Fibroblast of skin of left biceps (primary cell): ENCODE measurements at places on chromosomes 4 and X.

DNA sequence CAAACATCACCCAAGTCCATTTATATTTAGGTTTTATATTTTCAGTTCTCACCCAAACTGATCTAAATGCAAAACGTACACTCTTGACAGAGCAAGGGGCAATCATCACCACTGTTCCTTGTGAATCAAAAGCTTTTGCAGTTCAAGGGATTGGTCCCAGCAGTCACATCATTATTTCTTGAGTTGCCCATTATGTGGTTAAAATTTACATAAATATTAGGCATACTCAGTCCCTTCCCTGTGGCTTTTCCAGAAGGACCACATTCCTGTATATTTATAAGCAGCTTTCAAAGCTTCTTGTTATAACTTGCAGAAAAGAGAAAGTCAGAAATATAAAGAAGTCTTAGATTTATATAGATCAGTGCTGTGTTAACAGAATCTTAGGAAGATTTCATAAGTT is 224.4 kb downstream of the CLCN4 start:
- no peak for DNase-seq

DNA sequence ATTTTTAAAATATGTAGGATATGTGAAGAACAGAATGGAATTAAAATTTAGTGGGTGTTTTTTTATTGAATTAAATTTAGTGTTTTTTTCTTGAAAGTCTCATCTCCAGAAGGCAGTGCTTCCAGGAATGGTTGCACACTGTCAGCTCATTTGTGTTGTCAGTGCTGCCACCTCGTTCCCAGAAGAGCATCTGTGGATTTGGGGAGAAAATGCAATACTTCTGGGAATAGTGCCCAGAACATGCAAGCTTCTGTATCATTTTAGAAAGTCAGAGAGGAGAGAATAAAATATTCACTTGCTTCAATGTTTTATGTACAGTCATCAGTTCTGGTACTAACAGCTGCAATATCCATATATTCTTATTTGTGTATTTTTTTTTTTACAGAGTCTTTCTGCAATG is 608.8 kb downstream of the PCDH7 start:
- DNase-seq: no peak

GRCh38 chrX:526295-527224 is 104.0 kb upstream of the SHOX start:
- no peak for DNase-seq

DNA sequence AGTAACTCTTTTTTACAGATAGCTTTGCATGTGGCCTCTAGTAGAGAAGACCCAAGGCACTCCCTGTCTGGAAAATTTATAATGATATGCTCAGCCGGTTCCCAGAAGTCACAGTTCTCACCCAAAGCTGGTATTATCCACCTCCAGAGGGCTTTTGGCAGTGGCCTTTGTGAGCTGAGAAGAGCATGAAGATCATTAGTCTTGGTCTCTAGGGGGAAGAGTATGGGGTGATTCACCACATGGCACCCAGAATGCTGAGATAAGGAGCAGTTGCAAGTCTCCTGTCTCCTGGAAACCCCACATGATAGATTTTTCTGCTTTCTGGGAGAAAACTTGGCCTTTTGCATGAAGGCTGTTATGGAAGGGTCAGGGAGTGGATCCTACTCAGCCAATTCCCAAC is 75.4 kb upstream of the PRPS1 start:
- no peak for DNase-seq

GRCh38 chr4:65021149-65021548 is 611.9 kb upstream of the TECRL start:
- DNase-seq: no peak

GRCh38 chr4:174873931-174874330 is 44.2 kb upstream of the ADAM29 start:
- DNase-seq: no peak

GRCh38 chr4:102441978-102442911 is 58.9 kb upstream of the NFKB1 start:
- no peak for DNase-seq

DNA sequence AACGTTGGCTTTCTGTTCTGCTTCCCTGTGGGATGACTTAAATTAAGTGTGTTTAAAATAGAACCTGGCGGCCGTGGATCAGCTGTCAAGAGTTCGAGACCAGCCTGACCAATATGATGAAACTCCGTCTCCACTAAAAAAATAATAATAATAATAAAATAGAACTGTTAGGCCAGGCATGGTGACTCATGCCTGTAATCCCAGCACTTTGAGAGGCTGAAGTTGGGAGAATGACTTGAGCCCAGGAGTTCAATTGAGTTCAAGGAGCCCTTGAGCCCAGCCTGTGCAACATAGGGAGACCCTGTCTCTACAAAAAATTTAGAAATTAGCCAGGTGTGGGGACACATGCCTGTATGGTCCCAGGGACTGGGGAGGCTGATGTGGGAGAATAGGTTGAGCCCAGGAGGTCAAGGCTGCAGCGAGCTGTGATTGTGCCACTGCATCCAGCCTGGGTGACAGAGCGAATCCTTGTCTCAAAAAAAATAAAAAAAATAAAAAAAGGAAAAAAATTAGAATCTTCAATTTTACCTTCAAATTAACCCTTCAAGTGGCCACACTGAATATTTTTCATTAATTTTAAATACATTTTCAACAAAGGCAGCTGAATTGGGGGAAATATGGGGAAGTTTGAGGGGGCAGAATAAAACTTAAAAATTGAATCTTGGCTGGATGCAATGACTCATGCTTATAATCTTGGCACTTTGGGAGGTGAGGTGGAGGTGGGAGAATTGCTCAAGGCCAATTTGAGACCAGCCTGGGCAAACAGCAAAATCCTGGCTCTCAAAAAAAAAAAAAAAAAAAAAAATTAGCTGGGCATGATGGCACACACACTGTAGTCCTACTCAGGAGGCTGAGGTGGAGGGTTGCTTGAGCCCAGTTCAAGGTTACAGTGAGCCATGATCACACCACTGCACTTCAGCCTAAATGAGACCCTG is 31.8 kb upstream of the HSD17B13 start:
- no peak for DNase-seq

- DNase-seq: no peak
Measured at GRCh38 chrX:63514569-63515080, 163.5 kb upstream of the SPIN4 start.

DNA sequence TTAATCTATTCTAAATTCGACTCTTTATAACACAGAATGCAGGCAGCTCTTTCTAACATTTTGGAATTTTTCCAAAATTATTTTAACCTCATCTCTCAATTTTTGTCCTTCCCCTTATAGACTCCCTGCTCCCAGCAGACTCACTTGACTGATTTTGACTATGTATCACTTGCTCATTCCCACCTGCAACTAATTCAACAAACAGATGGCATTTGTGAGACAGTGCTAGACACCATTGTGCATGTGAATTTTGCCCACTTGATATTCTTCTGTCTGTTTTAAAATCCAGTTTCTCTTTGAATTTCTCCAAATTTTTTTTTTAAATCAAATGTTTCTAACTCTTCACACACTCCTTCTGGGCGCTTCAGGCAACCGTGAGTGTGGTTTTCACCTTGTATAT is 1534.0 kb downstream of the PCDH7 start:
- DNase-seq: no peak

DNA sequence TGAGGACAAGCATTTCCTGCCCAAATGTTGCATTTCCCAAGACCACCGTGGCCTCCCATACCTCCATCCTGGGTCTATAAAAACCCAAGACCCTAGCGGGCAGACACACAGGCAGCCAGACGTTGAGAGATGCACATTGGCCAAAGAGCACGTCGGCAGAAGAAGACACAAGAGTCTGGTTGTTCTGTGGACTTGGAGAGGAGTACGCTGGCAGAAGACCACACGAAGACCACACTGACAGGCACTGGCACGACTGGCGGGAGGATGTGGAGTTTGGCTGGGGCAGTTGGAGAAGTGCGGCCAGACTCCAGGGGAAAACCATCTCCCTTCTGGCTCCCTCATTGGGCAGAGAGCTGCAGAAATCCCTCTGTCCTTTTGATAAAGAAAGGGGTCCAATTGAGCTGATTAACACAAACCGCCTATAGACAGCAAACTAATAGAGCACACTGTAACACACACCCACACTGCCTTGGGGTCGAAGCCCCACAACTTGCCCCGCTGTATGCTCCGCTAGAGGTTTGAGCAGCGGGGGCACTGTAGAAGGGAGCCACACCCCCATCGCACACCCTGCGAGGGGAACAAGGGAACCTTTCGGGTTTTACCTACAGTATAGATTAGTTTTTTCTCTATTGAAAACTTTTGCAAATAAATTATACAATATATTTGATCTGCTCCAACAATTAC is 376.7 kb upstream of the KLHL4 start:
- no peak for DNase-seq

DNA sequence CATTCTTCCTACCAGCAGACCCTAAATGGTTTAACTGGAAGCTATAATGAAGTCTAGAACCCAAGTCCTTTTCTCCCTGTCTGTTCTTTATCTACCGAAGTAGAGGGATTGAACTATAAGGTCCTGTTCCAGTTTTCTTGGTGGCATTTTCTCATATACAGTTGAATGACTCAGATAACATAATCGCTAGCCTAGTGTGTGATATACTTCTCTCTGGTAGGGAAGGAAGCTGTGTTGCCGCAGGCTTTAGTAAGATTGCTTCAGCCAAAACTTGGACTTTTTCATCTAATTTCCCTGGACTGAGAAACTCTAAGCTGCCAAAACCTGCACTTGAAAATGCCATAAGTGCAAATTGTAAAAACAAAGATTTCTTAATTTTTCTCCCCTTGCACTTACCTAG is 123.4 kb downstream of the NWD2 start:
- no peak for DNase-seq

DNA sequence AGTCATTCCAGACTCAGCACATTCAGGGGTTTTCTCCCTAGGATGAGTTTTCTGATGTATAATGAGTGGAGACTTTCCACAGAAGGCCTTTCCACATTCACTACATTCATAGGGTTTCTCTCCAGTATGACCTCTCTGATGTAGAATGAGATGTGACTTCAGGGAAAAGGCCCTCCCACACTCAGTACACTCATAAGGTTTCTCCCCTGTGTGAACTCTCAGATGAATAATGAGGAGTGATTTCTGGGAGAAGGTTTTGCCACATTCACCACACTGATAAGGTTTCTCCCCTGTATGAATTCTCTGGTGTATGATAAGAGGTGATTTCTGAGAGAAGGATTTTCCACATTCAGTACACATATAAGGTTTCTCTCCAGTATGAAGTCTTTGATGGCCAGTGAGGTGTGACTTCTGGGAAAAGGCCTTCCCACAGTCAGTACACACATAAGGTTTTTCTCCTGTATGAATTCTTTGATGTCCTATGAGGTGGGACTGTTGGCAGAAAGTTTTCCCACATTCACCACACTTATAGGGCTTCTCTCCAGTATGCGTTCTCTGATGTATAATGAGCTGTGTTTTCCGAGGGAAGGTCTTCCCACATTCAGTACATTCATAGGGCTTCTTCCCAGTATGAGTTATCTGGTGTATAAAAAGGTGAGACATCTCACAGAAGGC is 12.7 kb downstream of the ZNF630 start:
- DNase-seq: no peak

DNA sequence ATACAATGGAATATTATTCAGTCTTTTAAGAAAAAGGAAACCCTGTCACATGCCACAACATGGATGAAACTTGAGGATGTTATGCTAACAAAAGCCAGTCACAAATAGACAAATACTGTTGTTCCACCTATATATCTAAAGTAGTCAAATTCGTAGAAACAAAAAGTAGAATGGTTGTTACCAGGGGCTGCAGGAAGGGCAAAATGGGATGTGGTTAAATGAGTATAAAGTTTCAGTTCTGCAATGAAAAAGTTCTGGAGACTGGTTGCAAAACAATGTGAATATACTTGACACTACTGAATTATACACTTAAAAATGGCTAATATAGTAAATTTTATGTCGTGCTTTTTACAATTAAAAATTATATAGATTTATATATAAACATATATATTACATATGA is 12.2 kb downstream of the SPOCK3 start:
- DNase-seq: no peak

GRCh38 chr4:155032521-155033229 is 175.8 kb upstream of the NPY2R start:
- DNase-seq: no peak

GRCh38 chr4:156968479-156968984 is 3.1 kb downstream of the PDGFC start:
- peak; percentile 52 for DNase-seq

DNA sequence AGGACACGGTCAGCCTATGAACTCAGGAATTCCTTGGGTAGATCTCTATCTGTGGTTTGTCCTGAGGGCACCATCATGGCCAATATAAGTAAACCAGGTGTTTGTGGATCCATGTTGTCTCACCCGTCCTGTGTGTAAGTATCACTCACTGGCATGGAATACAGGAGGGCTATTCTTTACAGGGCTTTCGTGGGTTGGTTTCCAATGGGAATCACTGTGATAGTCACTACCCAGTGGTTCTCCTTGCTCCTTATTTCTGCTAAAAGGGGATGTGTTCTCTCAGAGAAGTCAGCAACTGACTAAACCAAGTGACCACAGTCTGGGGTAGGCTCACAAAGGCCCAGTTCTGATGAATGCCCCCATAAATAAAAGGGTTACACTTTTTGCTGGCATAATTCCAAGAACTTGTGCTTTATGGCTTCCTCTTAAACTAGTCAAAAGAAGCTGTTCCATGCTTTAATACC is 236.7 kb upstream of the JADE1 start:
- no peak for DNase-seq

GRCh38 chrX:126658447-126658846 is 105.8 kb upstream of the DCAF12L1 start:
- DNase-seq: peak; percentile 58

- no peak for DNase-seq
Measured at GRCh38 chrX:70324326-70324725, 34.4 kb downstream of the KIF4A start.

DNA sequence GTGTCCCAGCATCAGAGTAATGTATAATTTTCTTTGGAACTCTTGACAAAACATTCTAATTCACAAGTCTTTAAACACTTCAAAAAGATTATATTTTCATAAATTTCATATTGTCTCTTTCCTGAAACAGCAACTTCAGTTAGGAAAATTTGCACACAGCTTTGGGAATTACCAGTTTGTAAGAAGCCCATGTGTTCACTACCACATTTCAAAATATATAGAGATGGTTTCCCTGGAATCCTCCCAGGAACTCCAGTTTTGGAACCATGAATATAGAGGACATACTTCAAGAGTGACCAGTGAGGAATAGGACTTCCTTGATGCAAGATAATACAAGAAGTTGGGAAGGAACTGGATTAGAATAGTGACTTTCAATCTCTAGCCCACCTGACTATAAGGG is 28.7 kb upstream of the HPGDS start:
- DNase-seq: no peak

- no peak for DNase-seq
Measured at GRCh38 chrX:39576041-39576872, 521.5 kb downstream of the BCOR start.

DNA sequence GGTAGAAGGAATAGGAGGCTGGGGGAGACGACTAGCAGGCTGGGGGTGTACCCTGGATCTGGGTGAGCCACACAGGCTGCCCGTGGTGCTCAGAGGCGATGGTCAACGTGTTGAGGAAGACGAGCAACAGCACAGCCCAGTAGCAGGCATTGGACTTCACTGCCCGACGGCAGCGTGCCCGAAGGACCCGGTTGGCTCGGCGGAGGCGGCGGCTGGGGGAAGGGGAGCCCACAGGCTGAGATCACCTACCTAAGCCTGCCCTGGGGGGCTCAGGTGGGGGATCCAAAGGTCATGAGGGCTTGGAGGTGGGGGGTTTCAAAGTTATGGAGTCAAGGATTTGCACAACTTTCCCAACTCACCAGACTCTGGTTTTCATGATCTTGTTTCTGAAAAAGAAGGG is 7.3 kb downstream of the CACNA1F start:
- no peak for DNase-seq

GRCh38 chrX:130623518-130623917 is 221.7 kb downstream of the RBMX2 start:
- DNase-seq: no peak

- no peak for DNase-seq
Measured at GRCh38 chrX:107445631-107446030, 3.8 kb upstream of the FRMPD3 start.
